ENCODE measurements at places on chromosomes 5 and 9. TPM values are rescaled to one million over a fixed set of nuclear protein-coding genes. Genes with fewer than 3 reads are reported as not detected.

HRH2 gene
- polyA plus RNA-seq = not detected

SOHLH1 gene
- polyA plus RNA-seq = not detected

HSD17B3 gene
- not detected for polyA plus RNA-seq

CAMK4 gene
- polyA plus RNA-seq = 0.37 TPM

IL9 gene
- not detected for polyA plus RNA-seq

KCNT1 gene
- polyA plus RNA-seq = not detected

SNCB gene
- polyA plus RNA-seq = 1.1 TPM
